ENCODE measurements at places on chromosomes 2 and 18.

GRCh38 chr2:230537531-230537976 lies 121.6 kb downstream of the SP100 start:
- DNase-seq: no peak

DNA sequence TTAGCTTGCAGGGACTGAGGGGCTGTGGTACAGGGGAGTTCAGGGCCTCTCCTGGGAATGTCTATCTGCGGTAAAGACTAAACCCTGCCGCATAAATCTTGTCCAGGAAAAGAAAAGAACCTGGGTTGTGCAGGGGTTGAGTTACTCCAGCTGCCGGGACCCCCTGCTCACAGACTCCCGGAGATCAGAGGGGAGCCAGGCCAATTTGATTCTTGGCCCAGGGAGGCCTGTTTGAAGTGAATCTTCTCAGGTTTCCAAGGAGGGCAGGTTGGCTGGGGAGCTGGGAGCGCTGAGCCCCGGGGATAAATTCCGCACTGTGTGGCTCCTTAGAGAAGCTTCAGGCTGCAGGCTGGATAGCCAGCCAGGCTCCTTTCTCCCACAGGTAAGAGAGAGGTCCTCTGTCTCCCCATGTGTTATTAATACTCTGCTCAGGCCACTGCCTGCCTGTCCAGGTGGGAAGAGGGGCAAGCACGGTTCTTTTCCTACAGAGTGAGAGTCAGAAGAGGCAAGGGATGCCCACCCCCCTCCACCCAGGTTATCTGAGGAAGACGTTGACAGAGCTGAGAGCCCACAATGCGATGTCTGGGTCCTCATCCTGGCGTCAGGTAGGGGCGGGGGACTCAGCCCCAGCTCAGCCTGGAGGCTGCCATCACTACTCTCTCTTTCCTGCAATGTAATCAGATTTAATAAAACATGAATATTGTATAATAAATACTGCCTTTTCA lies 82.7 kb downstream of the LONRF2 start:
- no peak for DNase-seq

GRCh38 chr2:199484927-199485326 lies 27.2 kb upstream of the SATB2 start:
- DNase-seq: no peak

GRCh38 chr2:36444216-36444936 lies 88.8 kb downstream of the CRIM1 start:
- no peak for DNase-seq

- no peak for DNase-seq
These were observed 49.7 kb downstream of the RIF1 start for GRCh38 chr2:151459358-151459757.

- DNase-seq: no peak
These were observed 191.0 kb downstream of the NEDD4L start for GRCh38 chr18:58235001-58235436.

DNA sequence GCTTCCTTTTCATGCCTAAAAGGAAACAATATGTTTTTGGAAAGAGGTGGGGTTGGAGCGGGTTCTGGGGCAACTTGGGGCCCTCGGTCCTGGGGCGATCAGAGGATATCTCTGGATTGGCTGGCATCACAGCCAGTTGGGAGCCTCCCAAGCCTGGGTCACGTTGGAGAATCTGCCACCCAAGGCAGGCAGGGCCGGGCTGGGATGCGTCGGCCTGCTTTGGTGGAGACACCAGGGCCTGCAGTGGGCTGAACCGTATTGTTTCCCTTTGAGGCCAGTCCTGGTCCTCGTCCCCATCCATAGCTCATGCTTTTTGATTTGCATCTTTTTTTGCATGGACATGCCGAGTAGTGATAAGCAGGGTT lies 235.8 kb downstream of the ATAD2B start:
- DNase-seq: no peak

DNA sequence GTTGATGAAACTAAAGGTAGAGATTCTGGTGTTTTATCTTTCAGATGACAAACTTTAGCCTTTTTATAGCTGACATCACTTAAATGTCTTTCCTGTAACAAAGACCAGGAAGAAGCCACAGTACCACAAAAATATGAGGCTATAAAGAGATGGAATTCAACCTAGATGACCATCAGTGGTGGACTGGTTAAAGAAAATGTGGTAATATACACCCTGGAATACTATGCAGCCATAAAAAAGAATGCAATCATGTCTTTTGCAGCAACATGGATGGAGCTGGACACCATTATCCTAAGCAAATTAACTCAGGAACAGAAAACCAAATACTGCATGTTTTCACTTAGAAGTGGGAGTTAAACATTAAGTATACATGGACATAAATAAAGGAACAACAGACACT lies 18.3 kb upstream of the HNRNPLL start:
- no peak for DNase-seq

GRCh38 chr2:30282721-30283120 lies 51.4 kb downstream of the LBH start:
- no peak for DNase-seq

DNA sequence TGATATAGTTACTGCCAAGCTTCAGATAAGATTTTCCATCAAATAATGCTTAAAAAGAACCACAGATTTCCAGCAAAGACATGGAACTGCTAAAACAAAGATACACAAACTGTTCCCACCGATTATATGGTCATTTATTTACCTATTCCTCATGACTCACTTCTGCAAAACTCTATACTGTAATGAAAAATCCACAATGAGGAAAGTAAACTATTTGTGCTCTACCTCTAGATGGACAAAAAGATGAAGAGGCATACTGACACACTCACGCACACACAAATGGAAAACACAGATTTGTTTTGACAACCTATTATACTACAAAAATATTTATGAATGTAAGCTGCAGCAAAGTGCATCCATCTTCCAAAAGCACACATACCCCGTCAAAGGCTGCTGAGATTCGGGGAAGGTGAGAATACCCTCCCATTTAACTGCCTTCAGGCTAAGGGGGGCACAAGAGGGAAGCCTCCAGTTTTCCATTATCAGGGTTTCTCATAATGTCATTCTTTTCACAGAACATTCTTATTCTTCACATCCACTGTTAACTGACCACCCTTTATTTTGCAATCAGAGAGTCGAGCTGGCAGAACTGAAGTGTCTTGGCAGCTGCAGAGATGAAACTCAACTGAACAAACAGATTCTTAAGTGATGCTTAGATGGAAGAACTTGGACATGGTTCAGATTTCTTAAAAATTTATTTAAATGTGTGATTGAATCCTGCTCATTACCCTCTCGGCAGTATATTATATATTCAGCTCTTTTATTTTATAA lies 115.9 kb upstream of the TANK start:
- DNase-seq: no peak

DNA sequence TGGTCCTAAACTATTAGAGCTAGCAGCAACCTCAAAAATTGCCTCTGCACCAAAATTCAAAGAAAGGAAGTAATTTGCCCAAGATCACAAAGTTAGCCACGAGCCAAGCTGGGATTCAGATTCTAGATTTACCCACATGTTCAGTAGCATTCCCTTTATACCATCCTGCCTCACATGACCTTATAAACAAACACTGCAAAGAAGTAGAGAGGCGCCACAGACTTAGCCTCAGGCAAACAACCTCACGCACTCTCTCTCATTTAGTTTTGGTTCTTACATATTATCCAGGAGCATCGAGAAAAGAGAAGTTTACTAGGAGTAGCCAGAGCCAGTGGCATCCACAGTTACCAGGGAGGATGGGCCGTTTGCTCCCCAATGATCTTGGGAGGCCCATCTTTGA lies 226.6 kb downstream of the OSR1 start:
- no peak for DNase-seq

DNA sequence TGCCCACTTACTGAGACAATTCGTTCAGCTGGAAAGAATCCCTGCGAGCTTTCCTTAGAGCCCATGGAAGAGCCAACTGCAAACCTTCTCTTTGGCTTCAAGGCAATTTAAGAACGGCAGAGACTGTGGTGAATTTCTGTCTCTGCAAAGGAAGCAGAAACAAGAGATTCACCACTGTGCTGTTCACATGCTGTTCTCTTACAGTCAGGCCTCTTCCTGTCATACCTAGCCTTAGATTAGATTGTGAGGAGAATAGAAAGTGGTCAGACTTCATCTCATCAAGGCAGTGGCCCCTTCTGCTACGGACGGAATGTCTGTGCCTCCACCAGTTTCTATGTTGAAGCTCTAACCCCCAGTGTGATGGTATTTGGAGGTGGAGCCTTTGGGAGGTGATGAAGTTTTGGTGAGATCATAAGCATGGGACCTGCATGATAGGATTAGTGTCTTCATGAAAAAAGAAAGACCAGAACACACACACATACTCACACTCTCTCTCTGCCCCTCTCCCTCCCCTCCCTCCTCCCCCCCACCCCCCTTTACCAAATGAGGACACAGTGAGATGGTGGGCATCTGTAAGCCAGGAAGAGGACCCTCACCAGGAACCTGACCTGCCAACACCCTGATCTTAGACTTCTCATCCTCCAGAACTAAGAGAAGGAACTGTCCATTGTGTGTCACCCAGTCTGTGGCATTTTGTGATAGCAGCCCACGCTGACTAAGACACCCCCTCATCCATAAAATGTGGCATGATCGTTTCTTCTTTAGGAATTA lies 45.6 kb upstream of the NRP2 start:
- no peak for DNase-seq

GRCh38 chr2:179981085-179981484 lies 26.0 kb downstream of the CWC22 start:
- DNase-seq: no peak

GRCh38 chr2:223537115-223537514 lies 65.0 kb downstream of the SCG2 start:
- DNase-seq: no peak

- no peak for DNase-seq
These were observed 97.9 kb upstream of the KLHL29 start for GRCh38 chr2:23286758-23287704.

DNA sequence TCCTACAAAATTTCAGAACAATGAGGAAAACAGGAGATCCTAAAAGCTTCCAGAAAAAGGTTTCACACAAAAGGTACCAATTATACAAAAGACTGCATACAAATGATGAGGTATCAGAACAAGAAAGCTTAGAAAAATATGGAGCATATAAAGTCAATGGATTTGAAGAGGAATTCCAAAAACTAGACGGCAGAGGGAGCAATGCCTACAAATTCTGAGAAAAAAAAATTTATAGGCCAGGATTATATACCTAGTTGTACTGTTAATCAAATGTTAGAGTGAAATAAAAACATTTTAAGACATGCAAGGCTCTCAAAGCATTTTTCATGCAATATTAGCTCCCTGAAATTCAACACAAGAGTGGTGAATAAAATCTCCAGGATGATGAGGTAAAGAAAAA lies 106.2 kb downstream of the ZRANB3 start:
- DNase-seq: no peak

DNA sequence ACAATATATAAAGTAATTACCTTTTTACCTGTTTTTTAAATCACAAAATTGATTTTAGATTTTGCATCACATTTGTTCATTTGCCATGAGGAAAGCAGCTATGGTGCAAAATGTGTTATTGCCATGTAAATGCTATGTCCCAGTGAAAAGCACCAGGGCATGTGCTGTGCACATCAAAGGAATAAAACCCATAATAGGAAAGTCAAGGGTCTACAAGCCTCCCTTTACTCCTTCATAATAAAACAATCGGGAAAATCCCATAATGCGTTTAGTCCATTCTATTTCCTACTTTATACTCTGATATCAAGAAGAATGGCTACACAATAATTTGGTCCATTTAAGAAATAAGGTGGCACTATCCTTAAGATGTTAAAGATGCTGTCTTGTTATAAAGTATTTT lies 53.0 kb downstream of the KLF7 start:
- no peak for DNase-seq

GRCh38 chr18:48540251-48541025 lies 1.6 kb downstream of the CTIF start:
- DNase-seq: peak; percentile 68

GRCh38 chr2:25650256-25650655 lies 23.1 kb downstream of the DTNB start:
- DNase-seq: no peak

DNA sequence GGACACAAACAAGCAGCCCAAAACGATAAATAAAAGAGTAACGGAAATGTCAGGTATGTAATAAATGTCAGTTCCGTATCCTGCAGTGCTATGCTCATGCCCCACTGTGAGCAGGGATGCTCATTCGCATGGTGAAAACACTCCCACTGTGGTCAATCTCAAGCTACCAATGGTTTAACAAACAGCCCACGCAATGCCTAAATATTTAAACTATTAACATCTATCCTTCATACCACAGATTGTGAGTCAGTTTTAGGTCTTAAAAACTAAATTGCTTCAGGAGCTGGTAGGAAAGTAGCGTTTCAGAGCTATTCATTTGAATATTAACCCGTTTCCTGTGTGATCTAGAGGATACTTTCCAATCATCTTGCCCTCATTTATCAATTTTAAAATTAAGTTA lies 207.4 kb downstream of the TCF4 start:
- DNase-seq: no peak

- DNase-seq: no peak
These were observed 143.2 kb downstream of the MEIS1 start for GRCh38 chr2:66578054-66578686.

- no peak for DNase-seq
These were observed 37.7 kb downstream of the PSD4 start for GRCh38 chr2:113211226-113212105.

- no peak for DNase-seq
These were observed 76.9 kb downstream of the AAK1 start for GRCh38 chr2:69566669-69567068.

- no peak for DNase-seq
These were observed 184.6 kb downstream of the ETAA1 start for GRCh38 chr2:67581751-67582150.

- no peak for DNase-seq
These were observed 47.2 kb upstream of the GPR17 start for GRCh38 chr2:127598711-127599110.

DNA sequence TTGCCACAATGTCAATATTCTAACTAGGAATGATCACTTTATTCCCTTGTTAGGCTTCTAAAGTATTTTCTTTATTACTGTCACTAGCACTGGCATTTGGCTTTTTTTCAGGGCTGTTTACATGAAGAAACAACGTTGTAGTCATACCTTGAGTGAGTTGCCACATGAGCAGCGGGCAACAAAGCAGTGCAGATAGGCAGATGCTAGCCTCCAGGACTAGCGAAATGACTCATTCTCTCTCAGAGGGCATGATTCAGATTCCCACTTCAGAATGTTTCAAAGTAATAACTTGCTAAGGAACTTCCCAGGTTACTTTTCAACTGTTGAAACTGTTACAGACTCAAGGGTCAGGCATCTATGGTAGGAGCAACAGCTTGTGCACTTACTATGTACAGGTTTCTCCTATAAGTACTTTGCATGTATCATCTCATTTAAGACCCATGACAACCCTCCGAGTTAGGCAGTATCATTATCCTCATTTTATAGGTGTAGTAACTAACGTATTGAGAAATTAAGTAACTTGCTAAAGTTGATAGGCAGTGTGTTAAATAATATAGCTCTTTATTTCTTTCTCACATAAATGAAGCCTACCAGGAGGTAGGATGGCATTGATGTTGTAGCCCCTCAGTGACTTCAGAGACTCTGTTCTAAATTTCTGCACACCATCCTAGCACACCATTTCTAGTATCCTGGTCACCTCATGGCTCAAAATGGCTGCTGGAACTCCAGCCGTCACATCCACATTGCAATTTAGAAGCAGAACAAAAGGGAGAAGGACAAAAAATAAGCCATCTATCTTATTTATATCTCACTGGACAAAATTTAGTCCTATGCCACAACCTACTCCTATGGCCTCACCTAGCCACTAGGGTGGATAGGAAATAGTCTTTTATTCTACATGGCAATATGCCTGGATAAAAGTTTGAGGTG lies 83.3 kb downstream of the ICOS start:
- DNase-seq: no peak
